Ureter (tissue), 1 donor: ENCODE measurements at places on chromosomes 3 and 15.

- DNase-seq: no peak
These were observed 66.0 kb downstream of the SCAPER start for GRCh38 chr15:76839173-76839572.

DNA sequence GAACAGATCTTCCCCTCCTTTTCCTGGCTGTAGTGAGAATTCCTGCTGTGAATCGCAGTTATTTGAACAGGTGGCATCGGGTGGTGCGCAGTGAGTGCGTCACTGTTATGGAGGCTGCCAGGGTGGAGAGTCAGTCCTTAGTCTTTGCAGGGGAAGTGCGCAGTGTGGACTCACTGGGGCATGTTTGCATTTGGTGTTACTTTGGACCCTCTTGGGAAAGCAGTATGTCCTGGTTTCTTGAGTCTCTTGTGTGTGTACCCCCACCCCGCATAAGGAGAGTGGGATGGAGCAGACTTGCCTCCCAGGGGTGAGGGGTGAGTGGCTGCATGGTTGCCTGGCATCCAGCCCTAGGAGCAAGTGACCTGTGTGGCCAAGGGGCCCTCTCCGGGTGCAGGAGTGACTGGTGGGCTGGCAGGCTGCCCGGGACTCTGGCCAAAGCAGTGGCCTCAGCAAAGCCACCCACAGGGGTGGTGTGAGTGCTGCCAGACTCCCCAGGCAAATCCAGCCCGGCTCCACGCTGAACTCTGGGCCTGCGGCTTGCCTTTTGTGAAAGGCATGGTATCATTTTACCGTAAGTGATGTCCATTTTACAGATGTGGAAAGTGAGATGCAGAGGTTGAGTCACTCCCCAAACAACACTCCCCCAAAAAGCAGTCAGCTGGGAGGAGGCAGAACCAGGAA, 46.4 kb downstream of the DNASE1L3 start:
- DNase-seq: no peak

DNA sequence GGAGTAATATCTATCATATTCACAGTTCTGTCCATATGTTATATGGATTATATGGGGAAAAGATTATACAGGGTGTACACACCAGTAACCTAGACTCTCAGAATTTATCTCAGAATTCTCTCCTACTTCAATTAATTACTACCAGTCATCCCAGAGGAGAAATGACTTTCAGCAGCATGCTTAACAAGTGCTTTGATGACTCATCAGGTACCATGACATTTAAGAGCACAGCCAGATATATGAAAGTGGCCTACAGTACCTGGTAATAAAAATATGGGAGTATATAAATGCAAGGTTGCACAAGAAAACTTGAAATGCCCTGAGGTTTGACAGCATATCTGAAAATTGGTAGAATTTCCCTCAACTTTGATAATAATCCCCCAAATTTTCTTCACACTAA, 1273.0 kb downstream of the OTOL1 start:
- no peak for DNase-seq

DNA sequence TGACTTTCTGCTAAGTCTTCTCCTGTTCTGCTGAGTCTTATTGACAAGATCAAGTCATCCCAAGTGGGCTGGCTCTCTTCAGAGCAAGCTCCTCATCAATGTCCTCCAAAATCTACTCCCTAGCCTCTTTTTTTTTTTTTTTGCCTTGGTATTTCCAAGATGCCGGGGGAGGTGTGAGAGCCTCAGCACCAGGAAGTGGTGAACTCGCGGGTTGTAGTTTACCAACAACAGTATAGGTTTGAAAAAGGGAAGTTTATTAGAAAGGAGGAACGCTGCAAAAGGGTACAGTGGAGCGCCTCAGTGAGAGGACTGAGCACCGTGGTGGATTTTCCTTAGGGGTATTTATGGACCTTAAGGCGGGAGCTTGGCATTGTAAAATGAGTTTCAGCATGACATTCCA, 94.3 kb upstream of the SGO1 start:
- no peak for DNase-seq

DNA sequence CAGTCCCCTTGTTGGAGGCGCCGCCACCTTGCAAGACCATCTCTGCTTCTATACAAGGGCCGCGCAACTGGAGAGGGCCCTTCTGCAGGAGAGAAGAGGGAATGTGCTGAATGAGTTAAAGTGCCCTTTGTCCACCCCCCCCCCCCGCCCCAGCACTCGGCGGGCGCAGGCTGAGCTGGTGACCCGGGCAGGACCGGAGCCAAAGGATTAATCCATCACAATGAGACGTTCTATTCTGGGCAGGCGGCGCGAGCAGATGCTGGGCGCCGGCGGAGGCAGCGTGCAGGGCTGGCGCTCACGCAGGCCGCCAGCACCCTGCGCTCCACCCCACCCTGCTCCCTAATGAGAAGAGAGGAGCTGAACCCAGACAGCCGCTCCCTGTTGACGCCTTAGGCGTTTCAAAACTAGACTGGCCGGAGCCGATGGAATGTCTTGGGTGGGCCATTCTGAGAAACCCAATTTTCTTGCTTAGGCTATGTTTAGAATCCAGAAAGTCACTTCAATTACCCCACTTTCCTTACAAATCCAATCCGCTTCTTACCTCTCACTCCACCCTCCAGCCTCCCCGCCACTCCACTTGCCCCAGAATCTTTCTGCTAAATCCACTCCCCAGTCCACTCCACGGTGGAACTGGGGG, 32.9 kb downstream of the GJD2 start:
- DNase-seq: peak; percentile 46

DNA sequence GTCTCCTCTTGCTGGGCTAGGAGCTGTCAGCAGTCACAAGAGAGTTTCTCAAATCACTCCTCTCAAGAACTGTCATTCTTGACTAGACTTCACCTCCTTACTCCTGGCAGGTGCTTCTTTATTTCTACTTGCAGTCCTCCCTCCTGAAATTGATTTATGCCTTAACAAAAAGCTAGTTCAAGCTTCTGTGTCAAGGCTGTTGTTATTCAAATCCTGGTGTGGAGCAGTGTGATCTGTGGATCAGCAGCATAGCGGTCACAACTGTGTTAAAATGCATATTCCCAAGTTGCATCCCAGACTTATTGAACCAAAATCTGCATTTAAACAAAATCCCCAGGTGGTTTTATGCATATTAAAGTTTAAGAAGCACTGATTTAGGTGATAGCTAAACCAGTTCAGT, 120.7 kb upstream of the MRPL3 start:
- no peak for DNase-seq

DNA sequence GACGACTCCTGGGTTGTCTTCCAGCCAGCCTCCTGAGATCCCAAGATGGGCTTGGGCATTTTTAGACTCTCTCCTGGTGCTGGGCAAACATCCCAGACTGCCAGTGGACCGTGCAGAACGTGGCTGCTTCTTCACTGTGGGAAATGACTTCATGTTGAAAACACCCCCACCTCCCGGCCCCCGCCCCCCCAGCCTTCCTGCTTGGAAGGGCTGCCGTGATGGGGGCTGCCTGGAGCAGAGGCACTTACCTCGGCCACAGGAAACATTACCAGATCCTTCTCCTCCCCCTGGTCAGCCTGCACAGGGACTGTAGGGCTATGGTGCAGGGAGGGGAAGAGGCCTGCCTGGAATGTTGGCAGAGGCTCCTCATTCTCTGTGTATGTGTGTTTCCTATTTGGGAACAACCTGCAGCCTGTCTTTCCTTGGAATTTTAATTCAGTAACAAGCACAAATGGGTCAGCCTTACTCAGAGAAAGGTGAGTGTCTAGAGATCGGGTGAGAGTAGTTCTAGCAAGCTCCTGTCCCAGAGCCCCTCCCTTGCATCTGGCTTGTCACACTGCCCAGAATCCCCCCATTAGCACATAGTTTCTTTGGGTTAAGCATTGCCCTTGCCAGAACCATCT, 90.8 kb downstream of the ANP32A start:
- DNase-seq: peak; percentile 50

GRCh38 chr3:187941848-187942194, 196.6 kb upstream of the BCL6 start:
- DNase-seq: no peak

- no peak for DNase-seq
These were observed 7.3 kb upstream of the TNFSF10 start for GRCh38 chr3:172530566-172530965.

DNA sequence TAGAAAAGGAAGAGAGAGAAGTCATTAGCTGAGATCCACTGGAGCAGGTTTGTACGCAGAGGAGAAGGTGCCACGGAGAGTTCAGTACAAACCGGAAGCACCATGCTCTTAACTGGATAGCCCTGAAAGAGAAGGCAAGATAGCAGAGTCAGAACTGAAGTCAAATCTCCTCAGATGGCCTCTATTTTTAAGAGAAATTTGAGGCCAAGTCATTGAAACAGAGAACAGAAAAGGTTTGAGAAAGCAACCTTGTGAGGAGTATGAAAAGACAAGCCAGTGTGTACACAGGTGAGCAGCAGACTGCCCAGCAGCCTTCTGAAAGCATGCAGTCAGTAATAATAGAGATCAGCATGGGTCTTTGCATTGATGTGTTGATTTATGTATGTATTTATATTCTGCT, 66.1 kb upstream of the SPRED1 start:
- DNase-seq: no peak

DNA sequence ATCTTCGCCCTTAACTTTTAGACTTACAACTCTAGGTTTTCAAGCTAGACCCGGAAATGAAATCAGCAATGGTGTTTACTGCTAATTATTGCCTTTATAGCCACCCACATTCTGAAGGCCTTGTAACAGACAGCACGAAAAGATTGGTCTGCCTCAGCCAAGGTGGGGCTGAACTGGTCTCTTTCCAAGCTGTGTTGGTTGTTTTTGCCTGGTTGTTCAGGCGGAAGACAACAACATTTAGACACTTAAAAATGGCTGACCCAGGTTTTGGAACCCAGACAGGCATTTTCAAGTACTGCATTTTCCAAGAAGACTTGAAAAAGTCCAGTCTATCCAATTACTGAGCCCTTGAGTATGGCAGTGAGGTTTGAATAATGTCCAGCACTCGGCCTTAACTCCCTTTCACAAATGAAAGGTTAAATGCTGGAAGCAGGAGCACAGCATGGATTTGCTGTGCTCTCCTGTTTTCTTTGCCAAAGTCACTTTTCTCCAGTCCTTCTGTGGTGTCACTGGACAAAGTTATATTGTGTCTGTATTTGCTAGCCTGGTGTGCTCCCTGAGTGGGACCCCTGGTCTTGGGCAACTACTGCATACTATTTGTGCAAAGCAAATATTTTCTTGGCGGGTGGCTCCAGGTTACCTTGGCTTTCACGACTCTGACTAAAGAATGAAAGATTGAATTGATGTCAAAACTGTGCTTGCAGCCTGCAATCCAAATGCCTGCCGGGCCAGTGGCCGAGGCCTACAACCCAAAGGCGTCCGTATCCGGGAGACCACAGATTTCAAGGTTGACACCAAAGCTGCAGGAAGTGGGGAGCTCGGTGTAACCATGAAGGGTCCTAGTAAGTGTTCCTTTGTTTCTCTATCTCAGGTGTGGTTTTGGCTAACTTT, 93.5 kb downstream of the FLNB start:
- no peak for DNase-seq

GRCh38 chr3:193190146-193190786, 50.8 kb upstream of the PLAAT1 start:
- DNase-seq: no peak

DNA sequence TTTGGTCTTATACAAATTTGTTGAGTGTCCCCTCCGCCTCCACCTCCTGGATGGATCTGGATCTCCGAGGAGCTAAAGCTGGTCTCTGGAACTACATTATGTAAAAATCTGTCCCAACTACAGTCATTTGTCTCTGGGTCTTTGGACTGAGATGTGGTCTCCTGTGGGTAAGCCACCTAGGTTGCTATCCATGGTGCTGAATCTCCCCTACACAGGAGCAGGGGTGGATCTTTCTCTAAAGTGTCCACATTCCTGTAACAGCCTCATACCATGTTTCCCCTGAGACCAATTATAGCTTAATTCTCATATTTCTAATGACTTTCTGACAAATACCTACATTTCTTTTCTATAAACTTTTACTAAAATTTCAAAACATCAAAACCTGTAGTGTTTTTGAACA, 625.8 kb downstream of the TAFA4 start:
- DNase-seq: no peak

GRCh38 chr15:29972051-29972450, 110.7 kb upstream of the GOLGA8J start:
- no peak for DNase-seq

- no peak for DNase-seq
These were observed 42.8 kb upstream of the CGNL1 start for GRCh38 chr15:57333487-57333886.

DNA sequence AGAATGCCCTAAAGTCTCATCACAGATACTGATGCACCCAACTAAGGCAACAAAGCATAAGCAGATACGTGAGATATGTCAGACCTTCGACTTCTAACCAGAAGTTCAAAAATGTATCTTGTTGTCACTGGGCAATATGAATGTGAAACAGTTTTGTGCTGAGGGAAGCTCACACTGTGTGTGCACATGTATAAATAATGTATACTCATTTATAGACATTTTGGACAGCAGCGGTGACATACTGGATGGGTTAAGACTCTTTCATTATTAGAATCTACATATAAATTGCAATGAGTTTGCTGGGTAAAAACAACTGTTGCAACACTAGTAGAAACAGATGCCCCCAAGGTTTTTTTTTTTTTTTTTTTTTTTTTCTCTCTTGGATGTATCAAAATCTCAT, 37.9 kb downstream of the TIGIT start:
- DNase-seq: no peak

GRCh38 chr3:52085681-52086282, 29.4 kb upstream of the DUSP7 start:
- no peak for DNase-seq

- DNase-seq: no peak
These were observed 229.5 kb upstream of the ROPN1 start for GRCh38 chr3:124221422-124221821.

DNA sequence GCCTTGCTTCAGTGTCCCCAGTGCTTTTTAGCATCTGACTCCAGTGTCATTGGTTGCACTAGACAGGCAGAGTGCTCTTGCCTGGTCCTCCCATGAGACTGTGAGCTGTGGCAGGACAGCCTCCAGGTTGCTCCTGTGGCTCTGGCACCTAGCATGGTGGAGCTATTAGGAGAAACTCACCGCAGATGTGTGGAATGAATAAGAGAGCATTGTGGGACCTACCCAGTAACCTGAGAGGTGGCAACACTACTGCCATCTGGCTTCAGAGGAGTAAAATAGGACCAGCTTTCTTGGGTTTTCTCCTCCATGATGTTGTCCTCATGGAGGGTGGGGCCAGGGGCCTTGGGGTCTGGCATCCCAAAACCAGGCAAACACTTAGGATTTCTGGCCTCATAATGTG, 183.6 kb downstream of the EPHB1 start:
- no peak for DNase-seq

GRCh38 chr15:77797270-77797669, 164.6 kb upstream of the LINGO1 start:
- DNase-seq: no peak

GRCh38 chr3:128632301-128632700, 18.3 kb downstream of the RPN1 start:
- DNase-seq: no peak

DNA sequence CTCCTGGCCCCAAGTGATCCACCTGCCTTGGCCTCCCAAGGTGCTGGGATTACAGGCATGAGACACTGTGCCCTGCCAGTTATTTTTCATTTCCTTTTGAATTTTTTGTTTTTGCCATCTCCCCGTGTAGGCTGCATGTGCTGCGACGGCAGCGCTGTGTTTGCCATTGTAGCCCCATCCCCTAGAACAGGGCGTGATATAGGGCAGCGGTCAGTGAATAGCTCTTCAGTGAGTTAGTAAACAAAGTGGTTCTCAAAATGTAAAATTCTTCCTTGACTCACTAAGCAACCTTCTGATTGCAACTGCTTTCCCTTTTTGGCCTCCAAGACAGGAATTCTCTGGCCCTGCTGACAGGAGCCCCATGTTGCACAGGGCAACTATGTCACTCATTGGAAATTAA, 138.1 kb upstream of the CTDSPL start:
- DNase-seq: no peak

- DNase-seq: no peak
These were observed 26.7 kb downstream of the FLNB start for GRCh38 chr3:58034738-58035523.
